ENCODE measurements at places on chromosomes 5 and 9. TPM values are rescaled to one million over a fixed set of nuclear protein-coding genes. Genes with fewer than 3 reads are reported as not detected.

- H3K4me3 ChIP-seq, result no peak overlapping the region
- H3K36me3 ChIP-seq, result no peaks in the 10 kb centered on the region
- no peak for DNase-seq
- no peaks in the 10 kb centered on the region for H3K4me1 ChIP-seq
- no peaks in the 10 kb centered on the region for H3K27me3 ChIP-seq
Observed at GRCh38 chr5:35538198-35538931, 79.3 kb upstream of the SPEF2 start.

DNA sequence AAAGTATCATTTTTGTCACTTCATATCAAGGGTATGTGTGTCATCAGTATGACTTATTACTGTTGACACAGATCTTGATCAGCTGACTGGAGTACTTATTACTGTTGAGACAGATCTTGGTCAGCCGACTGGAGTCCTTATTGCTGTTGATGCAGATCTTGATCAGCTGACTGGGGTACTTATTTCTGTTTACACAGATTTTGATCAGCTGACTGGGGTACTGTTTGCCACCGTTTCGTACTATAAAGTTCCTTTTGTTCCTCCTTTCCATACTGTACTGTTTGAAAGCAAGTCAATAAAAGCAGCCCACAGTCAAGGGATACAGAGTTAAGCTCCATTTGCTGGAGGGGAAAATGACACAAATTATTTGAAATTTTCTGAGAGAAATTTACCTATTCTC lies 347.3 kb downstream of the CDH12 start:
- no peaks in the 10 kb centered on the region for H3K27me3 ChIP-seq
- no peaks in the 10 kb centered on the region for H3K4me1 ChIP-seq
- no peak overlapping the region for H3K4me3 ChIP-seq
- no peaks in the 10 kb centered on the region for H3K36me3 ChIP-seq

The SLC46A2 gene
- 9.1 TPM for total RNA-seq

The CBY3 gene
- 2.1 TPM for total RNA-seq

The GDNF gene
- not detected for total RNA-seq

The SPINK13 gene
- not detected for total RNA-seq

- no peak overlapping the region for H3K4me3 ChIP-seq
- no peaks in the 10 kb centered on the region for H3K27me3 ChIP-seq
- no peaks in the 10 kb centered on the region for H3K4me1 ChIP-seq
- no peak overlapping the region for H3K27ac ChIP-seq
- no peaks in the 10 kb centered on the region for H3K36me3 ChIP-seq
Observed at GRCh38 chr5:67855523-67855922, 360.0 kb upstream of the PIK3R1 start.

GRCh38 chr9:83456226-83456625 lies 82.0 kb downstream of the FRMD3 start:
- no peaks in the 10 kb centered on the region for H3K4me1 ChIP-seq
- no peak overlapping the region for H3K4me3 ChIP-seq
- DNase-seq, result no peak
- no peaks in the 10 kb centered on the region for H3K36me3 ChIP-seq
- H3K27ac ChIP-seq, result no peak overlapping the region
- no peaks in the 10 kb centered on the region for H3K27me3 ChIP-seq

DNA sequence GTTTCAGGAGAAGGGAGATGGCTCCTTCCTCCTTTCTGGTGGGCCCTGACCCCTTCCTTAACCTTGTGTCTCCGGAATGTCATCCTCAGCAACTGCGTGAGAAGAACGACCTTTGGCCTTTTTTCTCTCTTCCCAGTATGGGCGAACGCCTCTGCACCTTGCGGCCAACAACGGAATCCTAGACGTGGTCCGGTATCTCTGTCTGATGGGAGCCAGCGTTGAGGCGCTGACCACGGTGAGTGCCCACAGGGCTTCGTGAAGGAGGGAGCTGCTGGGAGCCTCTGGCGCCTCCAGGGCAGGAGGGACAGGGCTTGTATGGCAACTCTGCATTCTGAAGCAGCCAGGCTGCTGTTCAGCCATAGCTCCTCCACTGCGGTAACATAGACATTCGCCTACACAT lies 68.0 kb upstream of the CTSL start:
- no peak for DNase-seq
- H3K36me3 ChIP-seq, result peaks cover 19% of the 10 kb centered on the region
- no peak overlapping the region for H3K27ac ChIP-seq
- H3K27me3 ChIP-seq, result no peaks in the 10 kb centered on the region
- peaks cover 3% of the 10 kb centered on the region for H3K4me1 ChIP-seq

GRCh38 chr5:18745042-18745987 lies 1111.1 kb downstream of the TAF11L14 start:
- no peaks in the 10 kb centered on the region for H3K27me3 ChIP-seq
- peak overlapping the region; percentile 79 for H3K27ac ChIP-seq
- no peak for DNase-seq
- peak overlapping the region; percentile 43 for H3K4me3 ChIP-seq
- H3K36me3 ChIP-seq, result no peaks in the 10 kb centered on the region
- H3K4me1 ChIP-seq, result no peaks in the 10 kb centered on the region

The PHYHD1 gene
- 27.6 TPM for total RNA-seq

GRCh38 chr9:105994970-105995369 lies 300.6 kb downstream of the TMEM38B start:
- H3K4me1 ChIP-seq, result no peaks in the 10 kb centered on the region
- no peaks in the 10 kb centered on the region for H3K27me3 ChIP-seq
- no peaks in the 10 kb centered on the region for H3K36me3 ChIP-seq
- no peak for DNase-seq
- H3K4me3 ChIP-seq, result no peak overlapping the region

DNA sequence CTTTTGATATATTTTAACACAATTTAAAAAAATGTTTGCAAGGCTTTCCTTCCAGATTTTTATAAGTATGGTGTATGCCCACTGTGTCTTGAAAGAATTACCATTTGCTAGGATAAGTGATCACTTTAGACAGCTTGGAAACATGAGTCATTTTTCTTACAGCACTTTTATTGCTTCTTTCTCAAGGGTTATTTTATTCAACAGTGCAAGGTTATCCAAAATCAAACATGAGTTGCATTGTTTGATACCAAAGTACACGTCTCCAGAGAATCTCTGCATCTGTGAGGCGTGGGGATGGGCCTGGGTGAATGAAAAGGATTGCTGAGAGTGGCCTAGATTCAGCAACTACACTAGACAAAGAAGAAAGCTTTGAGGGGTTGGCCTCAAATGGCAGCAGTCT lies 329.6 kb downstream of the ADAMTS6 start:
- no peaks in the 10 kb centered on the region for H3K27me3 ChIP-seq
- H3K4me3 ChIP-seq, result no peak overlapping the region
- no peak overlapping the region for H3K27ac ChIP-seq
- no peak for DNase-seq

DNA sequence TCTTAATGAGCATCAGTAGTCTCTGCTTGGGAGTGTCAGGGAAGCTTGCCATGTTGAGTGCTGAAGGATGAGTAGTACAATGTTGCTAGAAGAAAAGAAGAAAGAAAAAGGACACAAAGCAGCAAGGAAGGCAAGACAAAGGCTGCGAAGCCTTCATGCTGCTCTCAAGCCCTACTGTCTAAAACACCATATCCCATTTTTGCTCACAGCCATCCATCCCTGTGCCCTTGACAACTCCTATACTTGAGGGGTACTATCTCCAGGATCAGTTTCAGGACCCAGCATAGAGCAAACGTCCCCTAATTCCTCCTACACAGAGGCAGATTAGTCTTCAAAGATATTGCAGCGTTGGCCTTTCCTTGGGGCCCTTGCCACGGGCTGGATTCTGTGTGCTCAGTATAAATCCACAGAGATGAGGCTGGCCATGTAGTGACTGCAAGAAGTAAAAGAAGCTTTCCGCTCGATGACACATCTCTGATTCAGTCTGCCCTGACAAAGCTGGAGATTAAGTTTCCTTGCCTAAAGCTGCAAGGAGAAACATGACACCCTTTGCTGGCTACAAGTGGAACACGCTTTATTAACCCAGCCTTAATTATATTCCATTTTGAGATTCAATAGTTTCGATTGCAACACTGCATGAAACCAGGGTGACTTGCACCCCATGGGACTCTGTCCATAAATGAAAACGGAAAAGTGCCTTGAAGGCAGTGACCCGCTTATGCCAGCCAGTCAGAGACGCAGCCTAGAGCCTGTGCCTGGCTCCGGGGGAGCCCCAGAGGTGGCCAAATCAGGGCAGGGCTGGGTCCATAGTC lies 304.6 kb downstream of the ACTL7B start:
- H3K27ac ChIP-seq, result no peak overlapping the region
- no peak for DNase-seq
- H3K4me1 ChIP-seq, result no peaks in the 10 kb centered on the region
- no peaks in the 10 kb centered on the region for H3K27me3 ChIP-seq

DNA sequence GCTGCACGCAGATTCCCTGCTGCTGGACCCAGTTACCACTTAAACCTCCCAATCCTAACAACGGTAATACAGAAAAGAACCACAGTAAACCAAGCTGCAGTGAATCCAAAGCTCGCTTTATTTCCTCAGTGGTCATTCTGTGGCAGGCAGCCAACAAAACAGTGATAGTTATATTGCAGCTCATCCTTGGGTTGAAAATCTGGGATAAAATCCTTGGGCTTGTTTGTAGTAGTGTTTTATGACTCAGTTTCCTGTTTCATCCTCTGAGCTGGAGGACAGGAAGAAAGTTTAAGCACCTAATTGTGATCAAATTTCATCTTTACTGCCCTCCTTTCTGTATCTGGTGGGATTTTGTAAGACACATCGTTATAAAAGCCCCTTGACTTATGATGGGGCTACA lies 31.4 kb downstream of the HMGCR start:
- H3K27ac ChIP-seq, result no peak overlapping the region
- no peaks in the 10 kb centered on the region for H3K4me1 ChIP-seq
- no peak for DNase-seq
- peaks cover 10% of the 10 kb centered on the region for H3K36me3 ChIP-seq
- no peaks in the 10 kb centered on the region for H3K27me3 ChIP-seq

The ERAP2 gene
- 22.4 TPM for total RNA-seq

GRCh38 chr5:173680660-173681242 lies 64.3 kb upstream of the BOD1 start:
- H3K4me1 ChIP-seq, result peaks cover 3% of the 10 kb centered on the region
- H3K4me3 ChIP-seq, result no peak overlapping the region
- DNase-seq, result no peak
- no peaks in the 10 kb centered on the region for H3K27me3 ChIP-seq
- H3K27ac ChIP-seq, result no peak overlapping the region

DNA sequence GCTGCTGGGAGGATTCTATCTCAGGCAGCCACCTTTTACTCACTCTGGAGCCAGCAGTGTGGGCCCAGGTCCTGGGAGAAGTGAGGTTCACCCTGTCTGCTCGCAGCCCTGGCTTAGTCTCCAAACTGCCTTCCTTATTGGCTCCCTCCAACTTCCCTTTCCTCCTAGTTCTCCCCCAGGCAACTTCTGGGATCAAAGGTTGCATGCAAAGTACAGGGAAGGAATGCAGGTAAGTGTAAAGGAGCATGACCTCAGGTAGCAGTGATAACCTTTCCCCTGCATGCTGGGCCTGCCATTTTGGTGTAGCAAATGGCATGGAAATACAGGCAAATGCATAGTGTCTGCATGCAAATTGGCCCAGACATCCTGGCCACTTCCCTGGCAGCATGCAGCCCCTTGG lies 53.8 kb upstream of the ARAP3 start:
- H3K36me3 ChIP-seq, result no peaks in the 10 kb centered on the region
- DNase-seq, result no peak
- H3K4me1 ChIP-seq, result no peaks in the 10 kb centered on the region

- no peak overlapping the region for H3K27ac ChIP-seq
- H3K36me3 ChIP-seq, result peaks cover 5% of the 10 kb centered on the region
- no peaks in the 10 kb centered on the region for H3K4me1 ChIP-seq
- no peak for DNase-seq
- no peak overlapping the region for H3K4me3 ChIP-seq
- no peaks in the 10 kb centered on the region for H3K27me3 ChIP-seq
Observed at GRCh38 chr9:20742833-20743232, 58.8 kb downstream of the FOCAD start.

The PCA3 gene
- total RNA-seq, result not detected

DNA sequence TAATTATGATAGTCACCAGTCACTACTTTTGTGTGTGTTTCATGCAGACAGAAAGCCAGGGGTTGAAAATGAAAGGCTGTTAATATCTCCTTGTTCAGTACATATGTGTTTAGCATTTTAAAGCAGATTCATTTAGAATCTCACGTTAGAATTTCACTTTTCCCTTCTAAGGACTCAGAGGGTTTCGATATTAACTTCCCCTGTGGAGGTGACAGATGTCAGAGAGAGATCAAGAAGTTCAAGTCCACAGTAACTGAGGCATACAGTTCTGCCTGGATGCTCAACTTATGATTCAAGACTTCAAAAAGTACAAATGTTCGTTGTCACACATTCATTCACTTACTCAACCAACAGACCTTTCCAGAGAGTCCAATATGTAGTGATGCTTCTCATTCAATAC lies 251.1 kb downstream of the EBF1 start:
- no peaks in the 10 kb centered on the region for H3K36me3 ChIP-seq
- H3K27ac ChIP-seq, result no peak overlapping the region
- no peaks in the 10 kb centered on the region for H3K27me3 ChIP-seq

The IFNB1 gene
- not detected for total RNA-seq

The EGR1 gene
- 14.7 TPM for total RNA-seq
